Stimulated activated CD4-positive, alpha-beta T cell treated with anti-CD3 and anti-CD28 coated beads, Interleukin-1b, Interleukin-23, amount 100 ng/mL, for 1 hour (primary cell): ENCODE measurements at places on chromosomes 11 and 22.
A peak's percentile ranks its signal among the peaks of the same experiment; 100 is the strongest.

DNA sequence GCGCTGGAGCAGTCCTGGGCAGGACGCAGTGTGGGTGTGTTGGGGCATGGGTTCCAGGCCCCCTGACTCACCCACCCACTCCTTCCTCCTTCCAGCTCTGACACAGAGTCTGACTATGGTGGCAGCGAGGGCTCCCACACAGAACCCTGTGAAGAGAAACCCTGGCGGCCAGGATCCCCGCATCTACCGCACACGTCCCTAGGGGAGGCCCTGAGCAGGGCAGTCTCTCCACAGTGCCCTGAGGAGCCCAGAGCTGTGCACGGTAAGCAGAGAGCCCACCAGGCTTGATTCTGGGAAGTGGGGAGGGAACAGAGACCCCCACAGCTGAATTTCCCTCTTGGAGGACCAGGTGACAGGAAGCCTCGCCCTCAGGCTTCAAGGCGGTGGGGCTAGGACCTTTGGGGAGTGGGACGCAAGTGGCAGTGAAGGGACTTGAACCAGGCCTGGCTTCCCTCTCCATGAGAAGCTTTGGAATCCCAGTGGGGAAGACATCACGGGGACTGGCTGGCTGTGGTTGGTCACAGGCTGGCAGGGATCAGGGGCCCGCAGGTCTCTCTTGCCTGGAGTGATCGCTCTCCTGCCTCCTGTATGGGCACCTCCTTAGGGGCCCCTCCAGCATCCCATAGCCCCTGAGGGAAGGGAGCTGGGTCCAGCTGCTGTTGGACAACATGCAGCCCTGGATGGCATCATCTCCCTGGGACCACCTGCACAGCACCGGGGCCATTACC, 96.4 kb upstream of the PARVA start:
- DNase-seq, result no peak

DNA sequence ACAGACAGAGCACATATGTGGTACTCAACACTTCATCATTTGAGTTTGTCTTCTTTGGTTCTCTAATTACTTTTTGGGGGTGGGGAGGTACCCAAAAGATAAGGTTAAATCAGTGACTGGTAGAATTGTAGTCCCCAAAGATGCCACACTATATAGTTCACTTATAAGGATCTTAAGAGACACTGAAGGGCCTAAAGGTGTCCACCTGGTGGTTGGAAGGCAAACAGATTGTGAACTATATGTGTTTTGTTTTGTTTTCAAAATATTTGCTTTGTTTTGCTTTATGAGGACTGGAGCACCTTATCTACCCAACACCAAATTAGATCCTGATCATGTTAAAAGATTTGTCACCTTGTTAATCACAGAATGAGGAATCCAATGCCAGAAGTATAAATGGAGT, 136.1 kb downstream of the DCDC1 start:
- DNase-seq, result no peak

- no peak for DNase-seq
Observed at GRCh38 chr11:72613977-72614376, 60.2 kb downstream of the PDE2A start.

DNA sequence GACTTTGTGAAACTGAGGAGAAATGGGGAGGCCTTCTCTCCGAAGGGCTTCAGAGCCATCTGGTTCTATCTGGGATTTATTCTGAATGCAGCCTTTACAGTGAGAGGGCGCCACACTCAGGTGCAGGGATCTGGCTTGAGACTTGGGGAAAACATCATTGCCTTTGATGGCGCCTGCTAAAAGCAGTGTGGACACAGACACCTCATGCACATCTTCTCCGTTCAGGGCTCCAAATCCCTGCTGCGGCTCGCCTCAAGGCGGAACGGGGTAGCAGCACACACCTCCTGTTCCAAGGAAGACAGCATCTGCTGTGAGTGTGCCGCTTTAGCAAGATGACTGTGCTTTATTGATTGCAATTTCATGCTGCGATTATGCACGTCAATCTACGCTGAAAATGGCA, 37.1 kb upstream of the OLFML1 start:
- DNase-seq, result no peak

- no peak for DNase-seq
Observed at GRCh38 chr11:118914987-118915386, 10.7 kb downstream of the BCL9L start.

GRCh38 chr11:127017482-127017881, 16.9 kb upstream of the KIRREL3 start:
- no peak for DNase-seq

GRCh38 chr11:121460941-121461514, 8.3 kb upstream of the SORL1-AS1 start:
- no peak for DNase-seq

- DNase-seq, result no peak
Observed at GRCh38 chr22:42915980-42916765, 59.1 kb upstream of the ARFGAP3 start.

DNA sequence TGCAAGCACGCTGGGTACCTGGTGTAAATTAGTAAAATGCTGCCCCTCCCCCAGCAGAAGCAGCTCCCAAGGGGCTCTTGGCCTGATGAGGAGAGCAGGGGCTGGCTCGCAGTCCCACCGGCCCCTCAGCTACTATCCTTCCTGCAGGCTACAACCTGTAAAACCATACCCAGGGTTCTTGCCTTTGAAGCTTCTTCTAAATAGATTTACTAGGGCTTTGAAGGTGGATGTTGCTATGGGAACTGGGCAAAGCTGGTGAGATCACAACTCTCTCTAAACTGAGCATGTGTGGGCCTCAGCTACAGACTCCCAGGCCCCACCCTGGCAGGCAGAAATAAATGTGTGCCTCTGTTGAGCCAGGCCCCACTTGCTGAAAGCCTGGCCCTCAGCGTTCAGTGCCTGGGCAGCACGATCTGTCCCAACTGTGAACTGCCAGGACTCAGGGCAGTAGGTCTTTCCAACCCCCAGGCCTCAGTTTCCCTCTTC, 18.5 kb downstream of the CD5 start:
- DNase-seq, result peak; percentile 32

GRCh38 chr22:47853750-47854149, 1091.3 kb downstream of the TBC1D22A start:
- no peak for DNase-seq
